ENCODE measurements at places on chromosomes 6 and 20.
A peak's percentile ranks its signal among the peaks of the same experiment; 100 is the strongest.

DNA sequence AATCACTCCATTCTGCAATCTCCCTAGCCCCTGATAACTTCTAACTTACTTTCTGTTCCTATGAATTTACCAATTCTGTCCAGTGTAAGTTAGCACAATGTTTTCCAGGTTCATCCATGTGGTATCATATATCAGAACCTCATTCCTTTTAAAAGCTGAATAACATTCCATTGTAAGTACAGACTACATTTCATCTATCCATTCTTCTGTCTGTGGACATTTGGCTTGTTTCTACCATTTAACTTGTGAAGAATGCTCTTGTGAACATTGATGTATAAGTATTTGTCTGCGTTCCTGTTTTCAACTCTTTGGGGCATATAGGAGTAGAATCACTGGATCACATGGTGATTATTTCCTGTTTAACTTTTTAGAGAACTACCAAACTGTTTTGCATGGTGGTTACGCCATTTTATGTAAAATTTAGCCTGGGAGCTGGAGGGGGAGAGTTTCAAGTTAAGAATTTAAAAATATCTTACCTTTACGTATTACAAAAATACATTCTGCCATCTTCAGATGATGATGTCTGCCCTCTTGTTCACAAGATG lies 156.5 kb downstream of the BTBD3 start:
- no peak for DNase-seq

DNA sequence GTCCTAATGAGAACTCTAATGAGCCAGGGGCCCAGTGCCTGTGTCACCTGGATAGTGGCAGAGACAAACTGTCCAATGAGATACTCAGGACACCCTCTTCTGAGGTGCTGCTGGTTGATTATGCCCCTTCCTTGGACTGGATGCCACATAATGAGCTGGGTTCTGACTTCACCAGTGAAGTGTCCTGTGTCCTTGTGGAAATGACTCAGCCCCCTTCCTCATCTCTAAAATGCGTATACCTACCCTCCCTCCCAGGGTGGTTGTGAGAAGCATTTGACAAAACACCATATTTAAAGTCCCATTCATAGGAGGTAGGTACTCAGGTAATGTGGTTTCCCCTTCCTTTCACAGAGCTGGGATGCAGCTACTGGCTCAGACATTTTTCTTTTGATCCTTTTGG lies 28.4 kb upstream of the RNF24 start:
- DNase-seq = no peak

DNA sequence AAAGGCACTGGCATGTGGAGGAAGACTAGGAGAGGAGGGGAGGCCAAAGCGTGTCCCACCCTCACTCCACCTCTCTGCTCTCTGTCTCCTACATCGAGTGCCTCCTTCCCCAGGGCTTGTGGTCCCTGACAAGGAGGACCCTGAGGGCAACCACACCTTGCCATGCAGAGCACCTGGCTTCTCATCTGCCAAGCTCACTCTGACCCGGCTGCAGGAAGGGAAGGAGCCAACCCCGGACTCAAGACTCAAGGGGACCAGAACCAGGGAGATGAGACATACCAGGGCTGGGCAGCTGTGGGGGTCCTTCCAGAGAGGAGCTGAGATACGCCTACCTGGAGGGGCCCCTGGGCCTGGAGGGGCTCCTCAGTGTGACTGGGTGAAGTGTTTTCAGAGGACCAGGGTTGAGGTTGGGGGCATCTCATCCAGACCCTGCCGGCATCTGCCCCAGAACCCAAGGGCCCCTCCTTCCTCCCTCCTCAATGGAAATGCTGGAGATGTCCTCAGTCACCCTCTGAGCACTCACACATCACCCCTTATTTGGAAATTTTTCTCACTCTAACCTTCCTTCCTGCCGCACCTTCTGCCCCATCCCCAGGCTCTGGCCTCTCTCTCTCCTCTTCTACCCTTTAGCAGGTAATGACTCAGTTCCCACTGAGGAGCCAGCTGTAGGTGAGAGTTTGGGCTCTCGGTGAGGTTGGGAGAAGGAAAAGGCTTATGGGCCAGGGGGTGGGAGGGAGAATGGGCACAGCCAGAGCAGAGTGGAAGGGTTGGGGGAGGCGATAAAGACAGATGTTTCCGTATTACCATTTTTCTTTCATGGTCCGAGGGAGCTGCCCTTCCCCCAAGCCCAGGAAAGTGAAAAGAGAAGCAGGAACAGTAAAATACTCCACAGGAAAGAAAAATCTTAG lies 32.0 kb upstream of the POU5F1 start:
- no peak for DNase-seq

DNA sequence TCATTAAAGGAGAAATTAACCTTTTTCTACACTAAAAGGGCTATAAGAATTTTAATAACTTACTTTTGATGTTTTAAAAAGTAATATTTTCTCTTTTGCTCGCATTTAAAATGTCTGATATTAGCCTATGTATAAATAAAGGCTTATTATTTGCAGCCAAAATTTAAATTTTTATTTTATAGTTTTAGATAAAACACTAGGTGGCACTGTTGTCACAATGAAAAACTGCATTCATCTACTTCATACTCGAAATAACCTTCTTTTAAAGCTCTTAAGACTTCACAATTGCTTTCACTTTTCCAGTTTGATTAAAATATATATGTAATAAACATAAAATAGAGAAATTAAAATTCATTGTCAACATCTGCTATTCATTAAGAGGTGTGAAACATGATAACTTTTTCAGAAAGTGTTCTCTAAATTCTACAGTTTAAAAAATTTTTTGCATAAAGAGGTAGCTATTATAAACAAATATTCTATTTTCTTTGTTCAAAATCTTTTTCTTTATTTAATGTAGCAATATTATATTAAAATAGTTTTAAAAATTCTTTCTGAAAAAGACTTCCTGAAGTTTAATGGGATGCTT lies 78.8 kb upstream of the DEFB112 start:
- peak; percentile 67 for DNase-seq
